ENCODE measurements at places on chromosomes 5 and 9.

DNA sequence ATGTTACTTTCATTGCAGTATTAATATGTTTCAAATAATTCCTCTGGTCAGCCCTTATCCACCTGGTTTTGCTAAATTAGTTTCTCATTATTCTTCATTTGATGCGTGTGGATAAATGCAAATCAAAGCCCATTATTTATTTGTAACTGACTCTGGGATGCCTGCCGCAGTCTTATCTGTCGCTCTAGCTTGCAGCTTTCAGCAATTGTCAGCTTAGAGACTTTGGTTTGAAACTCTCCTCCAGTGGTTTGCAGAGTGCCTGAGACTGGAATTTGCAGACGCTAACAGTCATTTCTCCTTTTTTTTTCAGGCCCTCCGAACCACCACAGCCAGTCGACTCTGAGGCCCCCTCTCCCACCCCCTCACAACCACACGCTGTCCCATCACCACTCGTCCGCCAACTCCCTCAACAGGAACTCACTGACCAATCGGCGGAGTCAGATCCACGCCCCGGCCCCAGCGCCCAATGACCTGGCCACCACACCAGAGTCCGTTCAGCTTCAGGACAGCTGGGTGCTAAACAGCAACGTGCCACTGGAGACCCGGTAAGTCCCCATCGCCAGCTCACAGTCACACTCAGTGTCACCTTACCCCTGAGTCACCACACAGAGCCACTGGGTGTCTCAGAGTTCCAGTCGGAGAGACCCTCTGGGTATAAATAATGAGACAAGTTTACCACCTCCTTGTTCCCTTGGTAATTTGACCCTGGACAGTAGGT, 339.0 kb upstream of the WWC1 start:
- DNase-seq = no peak

DNA sequence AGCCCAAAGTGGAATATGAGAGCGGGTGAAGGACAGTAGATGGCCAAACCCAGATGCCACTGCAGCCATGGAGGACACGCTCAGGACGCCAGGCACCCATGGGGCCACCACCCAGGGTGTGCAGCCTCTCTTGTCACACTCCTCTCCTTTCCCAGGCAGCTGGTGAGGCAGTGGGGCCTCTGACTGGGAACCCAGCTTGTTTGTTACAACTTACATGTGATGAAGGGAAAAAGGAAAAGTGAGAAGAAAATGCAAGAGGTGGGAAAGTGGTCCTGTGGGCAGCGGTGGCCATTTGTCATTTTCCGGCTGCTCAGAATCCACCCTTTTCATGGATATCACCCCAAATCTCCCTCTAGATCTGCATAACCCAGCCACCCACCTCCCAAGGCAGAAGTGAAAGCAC, 62.7 kb upstream of the UNC5A start:
- DNase-seq = no peak

DNA sequence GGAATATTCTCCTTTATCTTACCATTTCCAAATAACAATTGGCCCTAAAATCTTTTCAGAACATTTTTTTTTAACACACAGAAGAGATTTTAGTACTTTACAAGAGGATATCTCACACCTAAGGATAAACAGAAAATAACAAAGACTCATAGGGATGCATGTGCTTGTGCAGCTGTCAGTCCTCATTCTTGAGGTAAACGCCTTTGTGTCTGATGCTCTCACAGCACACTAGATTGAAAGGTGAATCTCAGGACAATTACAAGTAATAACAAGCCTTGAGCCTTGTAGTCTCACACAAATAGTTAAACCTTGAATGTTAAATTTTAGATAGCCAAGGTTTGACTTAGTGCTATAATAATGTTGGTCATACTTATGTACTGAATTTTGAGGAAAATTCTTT, 439.2 kb downstream of the PTPRD start:
- DNase-seq = no peak

DNA sequence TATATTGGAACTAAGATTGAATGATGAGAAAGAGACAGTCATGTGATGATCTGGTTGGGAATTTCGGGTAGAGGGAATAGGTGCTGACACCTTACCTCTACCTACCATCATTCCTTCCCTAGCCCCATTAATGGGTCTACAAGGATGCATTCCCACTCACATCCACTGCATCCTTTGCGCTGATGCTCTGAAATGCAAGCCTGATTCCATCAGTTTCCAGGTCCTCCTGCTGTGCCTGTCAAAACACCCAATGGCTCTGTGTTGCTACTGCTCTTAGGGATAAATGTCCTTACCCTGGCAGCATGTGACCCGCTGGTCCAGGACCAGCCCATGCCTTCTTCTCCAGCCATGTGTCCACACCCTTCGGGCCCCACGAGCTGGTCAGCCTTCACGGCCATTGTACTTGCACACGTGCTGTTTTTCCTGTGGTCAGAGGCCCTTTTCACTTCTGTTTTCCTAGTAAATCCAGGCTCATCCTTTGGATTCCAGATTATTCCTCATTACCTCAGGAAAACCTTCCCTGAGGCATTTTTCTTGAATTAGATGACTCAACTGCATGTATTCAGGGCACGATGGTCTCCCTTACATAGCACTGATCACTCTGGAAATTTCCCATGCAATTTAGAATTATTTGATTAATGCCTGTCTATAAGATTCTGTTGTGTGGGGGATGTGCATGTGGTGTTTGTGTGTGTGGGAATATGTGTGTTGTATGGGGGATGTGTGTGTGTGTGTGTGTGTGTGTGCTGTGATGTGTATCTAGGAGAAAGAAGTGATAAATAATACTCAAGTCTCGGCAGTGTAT, 185.0 kb downstream of the DIRAS2 start:
- no peak for DNase-seq

- no peak for DNase-seq
These were observed 30.4 kb downstream of the NFX1 start for GRCh38 chr9:33320568-33321261.

DNA sequence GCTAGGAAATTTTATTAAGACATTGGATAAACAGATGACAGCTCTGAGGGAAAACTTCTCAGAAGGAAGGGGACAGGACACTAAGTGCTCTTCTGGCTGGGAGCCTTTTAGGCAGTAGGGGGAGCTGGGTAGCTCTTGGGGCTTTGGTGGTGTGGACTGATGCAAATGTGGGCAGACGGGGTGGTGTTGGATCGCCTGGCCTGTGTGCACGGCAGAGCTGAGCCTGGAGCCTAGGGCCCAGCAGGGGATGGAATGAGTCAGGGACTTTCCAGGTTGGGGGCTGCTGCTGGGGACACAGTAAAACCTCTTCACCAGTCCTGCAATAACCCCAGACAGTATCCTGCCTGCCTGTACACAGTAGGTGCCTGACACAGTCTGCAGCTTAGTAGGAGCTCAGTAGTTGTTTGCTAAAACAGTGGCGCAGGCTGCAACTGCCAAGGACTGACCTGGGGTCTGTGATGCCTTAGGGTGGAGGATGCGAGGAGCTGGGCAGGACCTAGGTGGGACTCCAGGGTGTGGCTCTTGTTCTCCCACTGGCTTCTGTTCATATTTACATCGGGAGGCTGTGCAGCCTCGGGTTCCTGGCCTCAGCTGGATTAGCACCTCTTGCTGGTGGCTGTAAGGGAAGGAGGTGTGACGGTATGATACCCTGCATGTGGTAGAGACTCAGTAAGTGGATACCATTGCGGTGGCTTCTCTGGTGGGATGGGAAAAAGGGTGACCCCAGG, 83.8 kb downstream of the DAB2IP start:
- DNase-seq = peak; percentile 43

- no peak for DNase-seq
These were observed 73.0 kb downstream of the ZNF366 start for GRCh38 chr5:72434056-72434780.

GRCh38 chr9:34465468-34465867, 6.9 kb downstream of the DNAI1 start:
- no peak for DNase-seq

DNA sequence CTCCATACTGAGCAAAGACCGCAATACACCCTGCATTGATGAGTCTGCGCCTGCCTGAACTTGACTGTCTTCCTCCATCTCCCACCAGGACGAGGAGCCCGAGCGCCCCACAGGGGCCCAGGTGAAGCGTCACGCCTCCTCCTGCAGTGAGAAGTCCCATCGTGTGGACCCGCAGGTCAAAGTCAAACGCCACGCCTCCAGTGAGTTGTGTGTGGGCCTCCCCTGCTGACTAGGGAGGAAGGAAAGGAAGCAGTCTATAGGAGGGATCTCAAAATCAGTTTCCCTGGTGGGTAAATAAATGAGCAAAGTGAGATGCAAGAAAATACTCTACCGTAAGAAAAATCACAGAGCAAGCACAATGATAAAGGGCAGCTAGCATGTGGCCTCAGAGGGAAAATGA, 22.8 kb upstream of the GRPEL2 start:
- DNase-seq = no peak

GRCh38 chr9:86282979-86283535, 719 bp upstream of the ISCA1 start:
- no peak for DNase-seq

DNA sequence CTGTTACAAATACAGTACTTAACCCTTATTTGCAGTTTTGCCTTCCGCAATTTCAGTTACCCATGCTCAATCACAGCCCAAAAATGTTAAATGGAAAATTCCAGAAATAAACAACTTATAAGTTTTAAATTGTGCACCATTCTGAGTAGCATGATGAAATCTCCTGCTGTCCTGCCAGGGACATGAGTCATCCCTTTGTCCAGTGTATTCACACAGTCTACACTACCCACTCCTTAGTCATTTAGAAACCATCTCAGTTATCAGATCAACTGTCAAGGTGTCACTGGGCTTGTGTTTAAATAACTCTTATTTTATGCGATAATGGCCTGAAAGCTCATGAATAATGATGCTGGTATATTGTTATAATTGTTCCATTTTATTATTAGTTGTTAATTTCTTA, 95.8 kb downstream of the PLCXD3 start:
- DNase-seq = no peak

DNA sequence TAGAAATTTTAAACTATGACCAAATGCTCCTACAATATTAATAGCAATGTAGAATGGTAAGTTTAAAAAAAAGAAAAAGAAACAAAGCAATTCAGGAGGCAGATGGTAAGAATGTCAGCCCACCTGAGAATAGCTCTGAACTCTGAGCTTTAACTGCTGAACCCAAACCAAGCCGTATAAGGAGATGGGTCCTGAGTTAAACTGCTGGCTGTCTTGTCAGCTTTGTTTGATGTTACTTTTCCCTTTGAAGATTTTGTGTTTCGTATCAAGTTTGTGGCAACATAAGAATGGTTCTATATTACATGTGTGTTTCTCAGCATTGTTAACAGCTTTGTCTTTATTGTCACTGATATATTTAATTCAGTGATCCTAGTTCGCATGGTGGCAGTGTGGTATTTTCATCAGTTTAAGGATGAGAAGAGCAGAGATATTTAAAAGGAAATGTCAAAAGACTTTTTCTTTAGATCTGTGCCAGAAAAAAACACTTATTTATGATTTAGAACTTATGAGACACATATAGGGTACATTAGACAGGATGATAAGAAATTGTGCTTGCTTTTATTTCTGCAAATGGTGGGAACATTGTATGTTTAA, 390.1 kb downstream of the CCDC171 start:
- DNase-seq = no peak

DNA sequence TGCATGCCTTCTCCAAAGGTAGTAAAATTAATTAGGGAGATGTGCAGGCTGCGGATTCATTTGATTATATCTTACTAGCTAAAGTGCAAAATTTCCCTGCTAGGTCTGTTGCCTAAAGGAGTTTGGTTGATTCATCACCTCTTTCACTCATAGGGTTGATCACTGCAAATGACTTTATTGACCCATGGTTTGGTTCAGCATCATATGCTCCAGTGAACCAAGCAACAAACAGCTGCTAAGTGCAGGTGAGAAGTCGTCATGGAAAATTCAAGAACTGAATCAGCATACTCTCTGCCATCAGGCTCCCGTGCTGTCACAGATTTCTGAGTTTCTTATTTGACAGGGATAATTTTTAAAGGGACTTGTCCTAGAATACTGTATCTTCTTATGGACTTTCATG, 571.8 kb upstream of the CDH18 start:
- DNase-seq = no peak

DNA sequence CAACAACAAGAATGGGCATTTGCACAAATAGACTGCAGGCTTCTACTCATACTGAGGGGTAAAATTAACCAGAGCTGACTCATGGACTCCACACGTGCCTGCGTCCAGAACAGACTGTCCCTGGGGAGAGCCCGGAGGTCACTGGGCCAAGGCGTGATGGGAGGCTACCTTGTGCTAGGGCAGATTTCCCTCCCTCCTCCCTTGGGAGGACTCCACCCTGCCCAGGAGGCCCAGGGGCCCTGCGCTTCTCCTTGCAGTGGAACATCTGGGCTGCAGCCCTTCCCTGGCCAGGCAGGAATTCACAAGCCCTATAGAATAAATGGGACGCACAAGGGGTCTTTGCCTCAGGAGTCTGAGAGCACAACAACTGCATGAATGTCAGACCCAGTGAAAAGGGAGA, 35.6 kb downstream of the IRX2 start:
- no peak for DNase-seq

- no peak for DNase-seq
These were observed 34.3 kb upstream of the RNF130 start for GRCh38 chr5:180105827-180106312.

DNA sequence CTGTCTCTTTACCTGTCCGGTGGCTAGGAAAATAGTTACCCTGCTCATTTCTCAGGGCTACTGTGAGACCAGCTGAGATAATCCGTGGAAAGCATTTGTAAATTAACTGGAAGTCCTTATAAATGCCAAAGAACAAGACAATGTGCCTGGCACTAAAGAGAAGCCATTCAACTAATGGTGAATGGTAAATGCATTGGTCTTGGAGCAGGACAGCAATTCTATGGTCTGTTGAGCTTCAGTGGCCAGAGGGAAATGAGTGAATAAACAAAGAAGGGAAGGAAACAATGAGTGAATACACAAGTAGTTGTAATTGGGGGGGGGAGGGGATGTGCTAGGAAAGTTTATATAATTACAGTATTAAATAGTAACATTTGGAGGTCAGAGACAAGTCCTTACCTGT, 353.6 kb downstream of the SEMA5A start:
- no peak for DNase-seq

- DNase-seq = no peak
These were observed 20.3 kb downstream of the WHRN start for GRCh38 chr9:114484854-114485443.

DNA sequence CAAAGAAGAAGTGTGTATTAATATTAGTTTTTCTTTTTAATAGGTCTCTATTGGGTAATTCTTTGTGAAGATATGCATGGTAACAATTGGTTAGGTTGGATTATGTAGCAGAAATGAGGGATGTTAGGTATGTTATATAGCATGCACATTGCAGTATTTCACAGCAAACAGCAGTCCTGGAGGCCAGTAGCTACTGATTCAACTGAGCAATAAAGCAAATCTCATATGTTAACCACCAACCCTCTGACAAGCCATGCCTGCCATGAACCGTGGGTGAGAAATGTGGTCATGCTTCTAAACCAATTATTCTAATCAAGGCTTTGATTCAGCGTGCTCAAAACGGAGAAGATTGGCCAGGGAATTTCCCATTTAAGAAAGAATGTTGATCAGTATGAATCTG, 313.0 kb upstream of the CDH6 start:
- DNase-seq = no peak

DNA sequence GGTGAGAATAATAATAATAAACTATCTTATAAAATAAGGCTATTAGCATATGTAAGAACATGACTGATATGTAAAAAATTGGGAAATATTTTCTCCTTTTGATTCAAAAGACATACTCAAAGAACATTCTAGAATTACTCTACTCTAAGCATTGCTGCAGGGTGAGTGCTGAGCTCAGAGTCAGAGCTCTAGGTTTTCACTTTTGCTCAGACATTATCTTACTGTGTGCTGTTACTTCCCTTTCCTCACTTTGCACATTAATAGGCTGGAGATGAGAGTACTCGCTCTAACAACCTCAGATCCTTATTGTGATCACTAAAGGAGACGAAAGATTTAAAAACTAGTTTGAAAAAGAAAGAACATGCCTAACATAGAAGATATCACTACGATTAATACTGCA, 99.4 kb upstream of the C9orf72 start:
- peak; percentile 8 for DNase-seq
